ENCODE measurements at places on chromosomes 1 and 21. TPM values are rescaled to one million over a fixed set of nuclear protein-coding genes. Genes with fewer than 3 reads are reported as not detected.
A peak's percentile ranks its signal among the peaks of the same experiment; 100 is the strongest.

- no peak for DNase-seq
Observed at GRCh38 chr1:6003568-6004411, 11.6 kb upstream of the NPHP4 start.

GRCh38 chr1:175434283-175434860 is 241.8 kb upstream of the KIAA0040 start:
- no peak for DNase-seq

- no peak for DNase-seq
Observed at GRCh38 chr1:226497276-226497833, 51.2 kb upstream of the STUM start.

- DNase-seq = no peak
Observed at GRCh38 chr1:6770751-6771440, 14.4 kb upstream of the CAMTA1 start.

GRCh38 chr1:47382399-47382983 is 33.6 kb upstream of the FOXE3 start:
- DNase-seq = no peak

DNA sequence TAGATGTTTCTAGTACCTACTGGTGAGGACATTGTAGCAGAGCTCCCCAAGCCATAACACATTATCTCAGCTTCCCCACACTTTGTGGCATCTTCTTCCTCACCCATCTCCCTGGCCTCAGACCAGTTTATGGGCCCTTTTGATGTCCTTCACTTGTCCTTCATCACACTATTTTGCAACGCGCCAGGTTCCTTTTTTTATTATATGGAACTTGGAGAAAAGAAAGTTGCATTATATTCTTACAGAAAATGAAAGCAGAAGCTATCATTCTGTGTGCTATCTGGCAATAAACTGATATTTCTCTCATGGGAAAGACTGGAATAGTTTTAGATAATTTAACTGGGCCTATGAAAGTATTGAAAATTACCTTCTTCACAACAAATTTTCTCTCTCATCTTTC is 196.9 kb upstream of the ETV3 start:
- no peak for DNase-seq

- DNase-seq = no peak
Observed at GRCh38 chr1:180033390-180033789, 78.8 kb downstream of the CEP350 start.

GRCh38 chr1:186747661-186748060 is 67.4 kb upstream of the PTGS2 start:
- DNase-seq = no peak

DNA sequence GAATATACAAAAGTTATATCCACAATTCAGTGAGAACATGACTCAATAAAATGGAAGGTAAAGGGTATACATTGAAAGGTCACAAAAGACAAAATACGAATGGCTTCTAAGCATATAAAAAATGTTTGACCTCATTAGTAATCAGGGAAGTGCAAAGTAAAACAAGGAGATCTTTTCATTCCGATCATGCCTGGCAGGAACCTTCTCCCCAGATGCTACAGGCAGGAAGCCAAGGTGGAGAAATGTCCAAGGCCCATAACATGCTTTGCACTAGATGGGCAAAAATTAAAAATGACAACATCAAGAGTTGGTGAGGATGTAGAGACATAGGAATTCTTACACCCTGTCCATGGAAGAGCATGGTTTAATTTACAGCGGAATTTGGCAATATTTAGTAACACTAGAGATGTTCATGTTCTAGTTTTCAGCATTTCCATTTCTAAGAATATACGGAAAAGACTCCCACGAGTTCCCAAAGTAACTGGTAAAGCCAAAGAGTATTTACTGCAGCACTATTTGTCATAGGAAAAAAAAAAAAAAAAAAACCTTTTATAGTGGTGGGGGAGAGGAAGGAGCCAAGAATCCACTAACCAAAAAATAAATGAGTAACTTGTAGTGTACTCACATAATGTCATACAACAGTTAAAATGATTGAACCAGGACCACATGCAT is 184.5 kb upstream of the KAZN start:
- DNase-seq = peak; percentile 21

DNA sequence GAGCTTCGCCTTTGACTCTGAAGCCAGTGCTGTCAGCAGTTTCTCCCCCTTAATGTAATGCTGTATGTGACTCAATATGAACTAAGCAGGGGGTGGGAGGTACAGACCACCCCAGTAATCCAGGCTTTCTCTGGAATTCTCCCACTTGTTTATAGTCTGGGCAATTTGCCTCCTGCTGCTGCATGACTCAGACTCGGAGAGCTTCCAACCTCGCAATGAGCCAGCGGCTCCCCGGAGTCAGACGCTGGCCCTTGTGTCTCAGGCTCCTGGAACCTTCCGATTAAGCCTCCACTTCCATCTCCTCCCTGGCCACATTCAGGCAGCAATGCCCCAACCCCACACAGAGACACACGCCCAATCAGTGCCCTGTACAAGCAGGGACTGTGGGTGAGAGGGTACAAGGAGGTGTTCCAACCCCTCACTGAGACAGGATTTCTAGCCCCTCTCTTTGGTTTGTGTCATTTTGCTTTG is 471.7 kb upstream of the VAMP3 start:
- DNase-seq = peak; percentile 89

DNA sequence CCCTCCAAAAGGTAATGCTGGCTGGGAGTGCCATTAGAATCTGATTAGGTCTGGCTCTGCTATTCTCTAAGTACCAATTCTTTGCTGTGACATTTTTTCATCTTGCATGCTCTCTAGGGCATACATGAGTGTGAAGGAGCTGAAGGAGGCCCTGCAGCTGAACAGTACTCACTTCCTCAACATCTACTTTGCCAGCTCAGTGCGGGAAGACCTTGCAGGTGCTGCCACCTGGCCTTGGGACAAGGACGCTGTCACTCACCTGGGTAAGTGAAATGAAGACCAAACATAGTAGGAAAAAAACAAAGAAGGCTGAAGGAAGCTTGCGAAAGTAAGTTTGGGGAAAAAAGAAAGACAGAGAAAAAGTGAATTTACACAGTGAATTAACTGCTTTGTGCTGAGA is 207.9 kb downstream of the PAPPA2 start:
- no peak for DNase-seq

DNA sequence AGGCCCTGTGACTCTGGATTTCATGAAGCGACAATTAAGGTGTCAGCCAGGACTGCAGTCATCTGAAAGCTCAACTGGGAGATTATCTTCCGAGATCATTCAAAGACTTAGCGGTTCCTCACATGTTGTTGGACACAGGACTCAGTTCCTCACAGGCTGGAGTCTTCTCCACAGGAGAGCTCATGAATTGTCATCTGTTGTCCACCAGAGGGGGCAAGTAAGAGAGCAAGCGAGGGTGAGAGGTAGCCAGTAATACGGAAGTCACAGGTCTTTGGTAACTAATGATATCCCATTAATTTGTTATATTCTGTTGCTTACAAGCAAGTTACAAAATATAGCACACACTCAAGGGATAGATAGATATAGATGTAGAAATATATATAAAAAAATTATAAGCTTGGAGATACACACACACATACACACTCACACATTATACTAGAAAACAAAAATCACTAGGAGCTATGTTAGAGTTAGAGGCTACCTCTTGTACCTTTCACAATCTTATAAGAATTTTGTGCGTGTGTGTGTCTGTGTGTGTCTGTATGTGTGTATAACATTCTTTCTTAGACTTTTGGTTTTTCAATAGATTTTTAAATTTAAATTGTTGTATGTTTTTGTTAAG is 1695.3 kb downstream of the BRINP3 start:
- DNase-seq = peak; percentile 6

DNA sequence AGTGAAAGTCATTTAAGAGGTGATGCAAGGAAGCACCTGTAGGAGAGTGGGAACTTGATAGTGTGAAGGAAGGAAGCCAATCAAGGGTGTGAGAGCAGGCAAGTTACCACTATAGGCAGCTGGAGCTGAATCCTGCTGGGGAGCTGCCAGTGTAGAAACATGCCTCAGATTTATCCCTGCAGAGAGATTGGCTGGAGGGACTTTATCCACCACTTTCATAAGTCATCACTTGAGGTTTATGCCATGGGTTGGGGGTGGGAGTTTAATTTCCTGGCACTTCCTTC is 443.6 kb downstream of the PLPP3 start:
- DNase-seq = no peak

GRCh38 chr1:92707292-92707691 is 77.6 kb downstream of the EVI5 start:
- no peak for DNase-seq

DNA sequence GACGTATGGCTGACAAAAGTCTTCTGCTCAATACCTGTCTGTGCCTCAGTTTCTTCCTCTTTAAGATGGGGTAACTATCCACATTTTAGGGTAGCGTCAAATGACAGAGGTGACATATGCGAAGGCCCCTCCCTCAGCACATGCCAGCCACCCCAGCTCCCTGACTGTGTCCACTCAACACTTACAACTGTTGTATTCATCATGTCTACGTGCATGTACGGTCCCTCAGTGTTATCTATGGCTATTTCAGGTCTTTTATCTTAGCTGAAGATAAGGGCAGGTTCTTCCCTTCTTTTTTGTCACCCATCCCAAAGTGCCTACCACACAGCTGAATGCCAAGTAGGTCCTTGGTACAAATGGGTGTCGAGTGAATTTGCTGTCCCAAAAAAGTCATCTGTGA is 8.3 kb upstream of the C1orf198 start:
- no peak for DNase-seq

DNA sequence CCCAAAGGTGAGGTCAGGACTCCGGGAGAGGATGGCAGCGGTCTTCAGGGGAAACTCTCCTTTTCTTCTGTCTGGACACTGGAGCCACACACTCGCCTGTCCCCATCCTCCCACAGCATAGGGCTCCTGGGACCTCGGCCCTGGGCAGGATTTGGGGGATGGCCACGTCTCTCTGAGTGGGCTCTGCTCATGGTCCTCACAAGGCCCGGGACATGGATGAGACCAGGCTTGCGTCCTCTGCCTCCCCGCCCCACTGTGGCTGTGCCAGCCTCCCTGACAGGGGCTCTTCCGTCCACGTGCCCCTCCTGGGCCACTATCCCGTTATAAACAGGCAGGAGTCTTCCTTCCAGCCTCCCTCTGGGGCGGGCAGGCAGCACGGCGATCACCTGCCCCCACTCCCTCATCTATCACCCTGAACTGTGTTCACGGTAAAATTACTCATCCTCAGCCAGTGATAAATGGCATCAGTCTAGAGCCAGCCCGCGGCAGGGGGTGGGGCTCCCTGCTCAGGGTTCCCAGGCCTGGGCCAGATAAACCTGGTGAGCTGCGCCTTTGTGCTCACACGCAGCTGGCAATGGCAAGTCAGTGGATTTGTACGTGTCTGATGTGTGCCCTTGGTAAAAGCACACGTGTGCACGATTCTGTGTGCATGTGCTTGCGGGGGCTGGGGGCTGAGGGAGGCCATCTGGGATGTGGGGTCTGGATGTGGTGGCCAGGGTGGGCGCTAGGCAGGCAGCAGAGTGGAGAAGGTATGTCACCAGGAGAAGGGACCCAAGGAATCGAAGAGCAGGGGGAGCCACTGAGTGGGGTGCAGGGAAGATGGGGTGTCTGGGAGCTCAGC is 12.6 kb upstream of the SAMD11 start:
- no peak for DNase-seq

The OR2L5 gene
- not detected for polyA plus RNA-seq

The DNAI4 gene
- 3.8 TPM for polyA plus RNA-seq

The CYP2J2 gene
- 78.3 TPM for polyA plus RNA-seq

The NR1I3 gene
- polyA plus RNA-seq = 1.1 TPM

The SNX7 gene
- 44.3 TPM for polyA plus RNA-seq
